ENCODE measurements at places on chromosomes 5 and 9. TPM values are rescaled to one million over a fixed set of nuclear protein-coding genes. Genes with fewer than 3 reads are reported as not detected.

NUTM2F gene
- total RNA-seq: not detected

CXCL14 gene
- 70.8 TPM for total RNA-seq

RNF130 gene
- total RNA-seq: 73.9 TPM

FOXD4L5 gene
- total RNA-seq: 0.24 TPM

MED10 gene
- 7.7 TPM for total RNA-seq

DCAF12 gene
- 31.8 TPM for total RNA-seq

CDC25C gene
- total RNA-seq: 2.2 TPM

TMEM171 gene
- total RNA-seq: 1.7 TPM

FGF1 gene
- total RNA-seq: 9.9 TPM

RNF14 gene
- 37.1 TPM for total RNA-seq

MPDZ gene
- total RNA-seq: 61.2 TPM

SVEP1 gene
- 89.3 TPM for total RNA-seq

ANKRD18A gene
- 1.4 TPM for total RNA-seq

CD72 gene
- 2.6 TPM for total RNA-seq

DMRT2 gene
- total RNA-seq: 1.7 TPM

PCDH12 gene
- 5.1 TPM for total RNA-seq

SLC25A2 gene
- 1.9 TPM for total RNA-seq

SMIM3 gene
- total RNA-seq: 59.5 TPM

FCN1 gene
- total RNA-seq: 3.6 TPM

COL5A1 gene
- total RNA-seq: 1,367 TPM

ENHO gene
- total RNA-seq: not detected

PPP1R26 gene
- total RNA-seq: 14.7 TPM

SERF1A gene
- 35.2 TPM for total RNA-seq

PCDHB13 gene
- total RNA-seq: 1.7 TPM

GOLM1 gene
- total RNA-seq: 29.4 TPM

PALM2AKAP2 gene
- 17.8 TPM for total RNA-seq

PTGES gene
- 50.8 TPM for total RNA-seq

SPINK4 gene
- not detected for total RNA-seq

ABO gene
- total RNA-seq: 0.48 TPM
